ENCODE measurements at places on chromosomes 11 and 22.

DNA sequence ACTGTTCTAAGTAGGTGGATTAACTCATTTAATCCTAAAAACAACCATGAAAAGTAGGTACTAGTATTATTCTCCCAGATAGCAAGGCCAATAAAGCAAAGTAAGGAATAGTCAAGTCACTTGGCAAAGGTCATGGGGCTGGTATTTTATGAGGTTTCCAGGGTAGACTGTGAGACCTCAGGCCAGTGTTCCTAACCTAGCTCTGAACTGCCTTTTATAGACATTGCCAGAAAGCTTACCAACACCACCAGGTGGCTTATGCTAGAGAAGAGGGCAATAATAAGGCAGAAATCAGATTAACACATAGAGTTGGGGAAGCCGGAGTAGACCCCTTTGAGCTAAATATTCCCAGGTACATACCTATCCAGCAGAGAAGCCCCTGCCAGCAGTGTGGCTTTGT lies 490.9 kb upstream of the TENM4 start:
- no peak for DNase-seq

DNA sequence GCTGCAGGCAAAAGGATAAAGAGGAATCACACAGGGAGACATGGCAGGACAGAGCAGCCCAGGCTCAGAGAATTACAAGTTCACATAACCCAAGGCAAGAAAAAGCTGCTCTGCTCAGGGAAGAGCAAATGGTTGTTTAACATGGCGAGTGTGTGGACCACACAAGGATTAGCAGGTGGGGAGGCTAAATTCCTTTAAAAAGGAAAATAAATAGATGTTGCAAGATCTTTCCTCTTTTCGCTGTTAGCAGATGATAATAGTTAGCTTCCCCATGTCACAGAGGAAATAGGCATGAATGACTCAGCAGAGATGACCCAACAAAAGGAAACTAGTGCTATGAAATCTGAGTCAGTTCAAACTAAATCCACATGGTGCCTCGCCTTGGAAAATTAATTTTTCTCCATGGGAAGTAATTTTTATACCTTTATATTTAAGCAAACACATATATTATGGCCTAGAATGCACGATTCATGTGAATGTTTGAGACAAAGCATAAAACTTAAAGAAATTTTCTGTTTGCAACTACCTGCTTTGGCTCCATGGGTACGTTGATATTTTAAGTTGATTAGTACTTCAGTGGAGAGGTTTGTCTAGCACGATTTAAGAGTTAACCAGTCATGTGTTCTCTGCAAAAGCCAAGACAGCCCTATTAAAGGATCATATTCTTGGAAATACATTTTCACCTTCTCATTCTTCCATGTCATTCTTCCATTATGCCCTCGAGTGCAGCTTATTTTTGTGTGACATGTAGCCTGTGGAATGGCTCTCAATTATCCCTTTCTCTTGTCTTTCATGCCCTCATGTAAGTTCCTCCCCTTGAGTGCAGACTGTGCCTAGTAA lies 38.5 kb upstream of the FJX1 start:
- peak; percentile 89 for DNase-seq

DNA sequence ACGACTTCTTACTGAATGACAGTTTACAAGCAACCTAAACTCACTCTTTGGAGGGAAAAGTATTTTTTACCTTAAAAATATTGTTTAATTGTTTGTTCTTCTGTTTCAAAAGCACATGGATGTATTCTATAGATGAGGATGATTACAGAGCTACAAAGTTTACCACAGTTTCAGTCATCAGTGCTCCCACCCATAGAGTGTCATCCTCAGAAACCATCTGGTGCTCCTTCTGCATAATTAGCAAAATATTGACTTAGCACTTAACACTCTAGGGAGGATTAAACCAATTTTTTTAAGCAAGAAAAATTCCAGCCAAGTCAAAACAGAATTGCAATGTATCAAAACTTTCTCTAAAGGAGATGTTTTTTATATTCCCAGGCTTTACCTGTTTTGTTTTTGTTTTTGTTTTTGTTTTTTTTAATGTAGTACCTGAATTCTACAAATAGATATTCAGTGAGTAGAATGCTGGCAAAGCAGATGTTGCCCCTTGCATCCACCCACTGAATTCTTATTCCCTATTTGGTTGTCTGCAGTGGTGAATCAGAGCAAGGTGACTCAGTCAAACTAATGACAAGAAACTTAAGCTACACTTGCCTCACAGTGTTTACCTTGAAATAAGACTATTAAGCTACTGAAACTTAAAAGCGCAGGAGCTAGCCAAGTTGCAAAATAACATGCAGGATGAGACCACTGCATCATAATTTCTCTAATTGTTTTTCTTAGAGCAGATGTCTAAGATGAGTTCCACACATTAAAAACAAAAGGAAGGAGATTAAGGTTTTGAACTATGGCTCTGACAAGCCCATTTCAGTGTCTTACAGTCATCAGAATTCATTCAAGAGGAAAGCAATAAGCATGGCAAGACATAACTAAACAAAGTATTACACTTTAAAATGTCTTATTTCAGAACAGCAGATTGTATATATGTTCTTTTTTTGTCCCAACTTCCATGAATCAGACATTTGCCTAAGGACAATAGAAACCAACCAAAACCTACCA lies 155.1 kb upstream of the SOX6 start:
- DNase-seq = peak; percentile 93

DNA sequence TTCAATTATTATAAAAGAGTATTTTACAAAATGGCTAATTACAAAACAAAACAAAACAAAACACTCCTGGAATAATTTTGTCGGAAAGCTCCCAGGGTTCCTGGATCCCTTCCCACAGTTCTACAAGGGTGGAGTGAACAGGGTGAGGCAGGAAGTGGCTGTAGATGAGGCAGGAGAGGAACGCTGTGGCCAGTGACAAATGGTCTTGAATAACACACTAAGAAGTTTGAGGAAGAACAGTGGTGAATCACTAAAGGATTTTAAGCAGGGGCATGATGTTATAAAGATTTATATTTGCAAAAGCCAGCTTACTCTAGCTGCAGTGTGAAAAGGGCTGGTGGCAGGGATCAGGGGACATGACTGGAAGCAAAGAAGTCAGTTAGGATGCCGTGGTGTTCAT lies 33.8 kb upstream of the APOA1 start:
- DNase-seq = peak; percentile 83

DNA sequence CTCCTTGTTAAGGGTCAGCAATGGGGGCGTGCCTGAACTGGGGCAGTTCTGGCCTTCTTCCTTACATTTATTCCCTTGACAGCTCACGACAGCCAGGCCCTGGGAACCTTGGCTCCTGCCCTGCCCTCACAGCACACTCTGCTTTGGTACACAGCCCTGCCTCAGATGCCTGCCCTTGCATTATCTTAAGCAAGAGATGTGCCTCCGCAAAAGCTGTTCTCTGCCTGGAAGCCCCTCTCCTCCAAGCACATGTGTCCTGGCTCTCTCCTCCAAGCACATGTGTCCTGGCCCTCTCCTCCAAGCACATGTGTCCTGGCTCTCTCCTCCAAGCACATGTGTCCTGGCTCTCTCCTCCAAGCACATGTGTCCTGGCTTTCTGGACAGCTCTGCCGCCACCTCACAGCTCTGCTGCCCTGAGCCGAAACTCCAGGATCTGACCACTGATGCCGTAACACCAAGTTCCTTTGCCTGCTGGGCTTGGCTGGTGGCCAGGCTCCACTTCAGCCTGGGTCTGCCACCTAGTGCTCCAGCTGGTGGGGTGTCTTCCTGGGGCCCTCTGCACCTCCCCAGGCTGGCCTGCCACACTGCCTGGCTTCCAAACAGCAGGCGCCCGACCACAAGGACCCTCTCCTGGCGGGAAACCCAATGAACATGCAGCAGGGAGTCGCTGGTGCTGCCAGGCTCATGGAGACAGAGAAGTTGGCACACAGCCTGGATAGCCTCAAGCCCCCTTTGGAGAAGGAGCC lies 53.0 kb downstream of the SCUBE1 start:
- peak; percentile 27 for DNase-seq
